CD4-positive, CD25-positive, alpha-beta regulatory T cell (primary cell): ENCODE measurements at places on chromosomes 2 and 18.

DNA sequence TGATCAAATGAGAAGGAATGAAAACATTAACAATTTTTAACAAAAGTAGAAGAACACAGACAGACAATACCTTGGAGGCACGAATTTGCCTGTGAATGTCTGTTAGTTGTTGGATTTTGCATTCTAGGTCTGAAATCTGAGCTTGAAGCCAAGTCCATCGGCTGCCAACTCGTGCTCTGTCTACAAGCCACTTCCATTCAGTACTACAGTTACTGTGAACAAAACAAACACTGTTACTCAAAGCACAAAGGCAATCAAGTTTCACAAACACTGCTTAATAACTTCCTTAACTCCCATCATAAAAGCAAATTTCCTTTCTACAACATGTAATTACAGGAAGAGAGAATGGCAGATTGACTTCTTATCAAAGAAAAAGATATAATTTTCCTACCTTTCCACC lies 42.2 kb downstream of the KANSL1L start:
- no peak for DNase-seq

DNA sequence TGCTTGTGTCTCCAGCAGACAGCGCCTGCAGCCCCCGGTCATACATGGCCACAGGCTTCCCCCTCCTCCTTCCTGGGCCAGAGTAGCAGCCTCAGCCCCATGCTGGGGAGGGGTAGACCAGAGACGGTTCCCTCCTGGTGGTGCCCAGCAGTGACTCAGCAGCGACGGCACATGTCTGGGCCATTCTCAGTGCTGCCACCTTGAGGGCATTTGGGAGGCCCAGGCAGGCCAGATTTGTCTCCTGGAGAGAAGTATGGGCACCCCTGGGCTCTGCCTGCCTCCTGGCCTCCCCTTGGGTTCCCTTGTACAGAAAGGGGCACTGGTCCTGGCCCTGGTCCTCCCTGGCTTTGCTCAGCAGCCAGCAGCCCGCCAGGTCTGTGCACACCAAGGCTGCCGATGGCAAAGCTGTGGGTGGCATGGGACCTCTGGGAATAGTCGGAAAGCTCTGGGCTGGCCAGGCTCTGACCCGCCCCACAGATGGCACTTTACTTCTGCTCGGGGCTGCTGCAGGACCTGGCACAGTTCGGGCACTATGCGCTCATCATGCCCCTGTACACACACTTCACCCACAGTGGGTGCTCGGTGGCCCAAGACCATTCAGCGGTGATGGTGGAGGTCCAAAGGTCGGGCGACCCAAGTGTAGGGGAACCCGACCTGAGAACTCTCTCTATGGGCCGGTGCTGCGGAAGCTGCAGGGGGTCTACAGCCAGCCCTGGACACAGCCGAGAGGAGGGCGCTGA lies 11.4 kb upstream of the ALPI start:
- DNase-seq: peak; percentile 74

GRCh38 chr2:18926631-18927524 lies 337.5 kb upstream of the NT5C1B start:
- no peak for DNase-seq

DNA sequence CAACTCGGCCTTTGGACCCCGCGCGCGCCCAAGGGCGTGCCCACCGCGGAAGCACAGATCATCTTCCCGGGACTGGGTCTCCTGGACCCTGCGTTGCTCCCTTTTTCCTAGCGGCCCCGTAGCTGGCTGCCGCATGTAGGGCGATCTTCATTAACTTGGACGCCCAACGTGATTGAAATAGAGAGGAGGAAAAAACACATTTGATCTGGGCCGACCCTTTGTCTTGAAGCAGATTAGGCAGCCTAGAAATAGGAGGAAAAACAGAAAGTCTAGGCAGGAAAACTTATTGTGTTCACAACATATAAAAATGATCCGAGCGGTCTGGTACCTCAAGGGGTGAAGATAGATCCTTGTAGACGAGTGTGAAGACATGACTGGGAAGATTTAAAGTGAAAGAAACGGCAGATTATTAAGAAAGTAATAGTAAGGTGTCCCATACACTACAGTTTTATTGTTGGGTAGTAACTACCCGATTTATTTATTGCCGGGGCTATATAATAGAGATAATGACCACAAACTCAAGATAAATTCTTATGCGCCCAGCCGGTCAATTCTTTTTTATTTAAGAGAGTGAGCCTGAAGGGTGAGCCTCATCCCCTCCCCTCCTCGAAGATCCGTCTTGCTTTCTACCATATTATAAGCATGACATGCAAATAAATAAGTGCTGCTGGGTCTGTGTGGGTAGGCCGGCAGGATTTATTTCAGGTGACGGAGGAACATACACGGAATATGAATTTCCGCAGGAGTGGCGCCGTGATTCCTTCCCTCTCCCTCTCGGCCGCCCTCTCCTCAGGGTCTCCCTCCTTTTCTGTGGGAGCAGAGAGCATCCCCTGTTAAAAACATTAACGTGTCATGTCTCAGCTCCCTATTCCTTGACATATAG lies 147.4 kb downstream of the MEIS1 start:
- DNase-seq: no peak

DNA sequence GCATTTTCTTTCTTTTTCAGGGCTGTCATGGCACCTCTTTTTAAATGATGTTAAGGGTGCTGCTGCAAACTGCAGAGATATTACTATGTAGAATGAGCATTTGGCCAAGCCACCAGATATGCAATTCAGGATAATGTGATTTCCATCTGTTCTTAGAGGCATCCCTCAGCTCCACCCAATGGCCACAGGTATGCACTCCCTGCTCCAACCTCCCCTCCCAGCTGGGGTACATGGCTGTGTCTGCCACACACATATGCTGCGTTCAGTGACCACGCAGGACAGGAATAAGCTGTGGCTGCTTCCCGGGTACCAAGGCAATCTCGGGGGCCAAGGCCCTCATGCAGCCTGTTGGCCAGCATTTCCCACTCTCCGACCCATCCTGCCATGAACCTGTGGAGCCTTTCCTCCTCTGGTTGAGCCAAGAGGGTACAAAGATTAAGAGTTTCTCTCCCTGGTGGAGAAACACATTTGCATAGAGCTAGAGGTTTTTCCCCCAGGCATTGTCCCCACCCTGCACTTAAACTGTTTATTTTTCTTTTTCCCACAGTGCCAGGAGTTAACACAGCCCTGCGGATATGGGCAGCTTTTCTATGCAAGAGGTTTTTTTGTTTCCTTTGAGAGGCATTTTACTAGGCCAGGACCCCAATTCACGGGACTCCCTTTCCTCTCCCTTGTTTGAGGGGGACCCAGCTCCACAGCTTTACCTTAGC lies 147.0 kb downstream of the GCA start:
- DNase-seq: no peak

DNA sequence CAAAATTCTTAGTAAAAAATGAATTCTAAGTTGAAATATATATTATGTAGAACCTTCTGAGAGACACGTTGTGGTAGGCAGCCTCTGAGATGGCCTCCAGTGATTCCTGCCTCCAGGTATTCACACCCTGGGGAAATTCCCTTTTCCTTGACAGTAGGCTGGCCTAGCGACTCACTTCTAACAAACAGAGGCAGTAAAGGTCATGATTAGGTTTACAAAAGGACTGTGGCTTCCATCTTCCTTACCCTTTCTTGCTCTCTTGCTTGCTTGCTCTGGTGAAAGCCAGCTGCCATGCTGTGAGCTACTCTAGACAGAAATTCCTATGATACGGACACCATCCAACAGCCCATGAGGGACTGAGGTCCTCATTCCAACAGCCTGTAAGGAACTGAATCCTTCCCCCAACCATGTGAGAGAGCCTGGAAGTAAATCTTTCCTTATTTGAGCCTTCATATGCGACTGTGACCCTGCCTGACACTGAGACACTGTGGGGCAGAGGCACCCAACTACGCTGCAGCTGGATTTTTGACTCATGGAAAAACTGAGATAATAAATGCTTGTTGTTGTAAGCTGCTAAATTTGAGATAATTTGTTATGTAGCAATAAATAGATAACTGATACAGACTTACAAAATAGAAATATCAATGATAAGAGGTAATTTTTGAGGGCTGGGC lies 32.7 kb upstream of the SERTAD2 start:
- no peak for DNase-seq

GRCh38 chr2:241946306-241947003 lies 76.9 kb downstream of the RTP5 start:
- no peak for DNase-seq

DNA sequence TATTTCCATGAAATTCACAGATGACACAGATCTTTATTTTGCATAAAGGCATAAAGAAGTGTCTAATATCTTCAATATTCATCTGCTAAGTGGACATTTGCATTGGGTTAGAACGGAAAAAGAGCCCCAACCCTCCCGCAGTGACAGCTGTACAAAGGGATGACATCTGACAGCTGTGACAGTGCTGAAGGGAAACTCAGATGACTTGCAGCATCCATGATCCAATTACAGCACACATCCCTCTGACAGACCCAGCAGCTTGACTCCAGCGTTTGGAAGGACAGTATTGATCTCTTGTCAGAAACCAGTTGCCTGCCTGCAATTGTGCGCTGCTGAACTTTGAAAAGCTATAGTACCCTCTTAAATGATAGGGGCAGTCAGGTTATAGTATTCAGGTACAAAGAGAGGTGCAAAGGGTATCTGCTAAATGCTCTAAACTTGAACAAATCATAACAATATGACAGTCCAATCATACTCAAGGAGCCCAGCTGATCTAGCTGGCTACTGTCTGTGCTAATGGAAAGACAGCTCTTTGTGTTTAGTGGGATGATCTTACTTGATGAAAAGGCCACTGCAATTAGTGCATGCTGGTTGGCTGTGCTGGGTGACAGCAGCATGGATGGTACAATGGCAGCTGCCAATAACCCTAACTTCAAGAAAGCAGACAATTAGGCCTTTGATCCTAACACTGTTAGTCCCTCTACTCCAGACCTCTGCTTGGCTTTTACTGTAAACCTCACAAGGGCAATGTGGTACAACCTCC lies 599.2 kb downstream of the NR4A2 start:
- no peak for DNase-seq

DNA sequence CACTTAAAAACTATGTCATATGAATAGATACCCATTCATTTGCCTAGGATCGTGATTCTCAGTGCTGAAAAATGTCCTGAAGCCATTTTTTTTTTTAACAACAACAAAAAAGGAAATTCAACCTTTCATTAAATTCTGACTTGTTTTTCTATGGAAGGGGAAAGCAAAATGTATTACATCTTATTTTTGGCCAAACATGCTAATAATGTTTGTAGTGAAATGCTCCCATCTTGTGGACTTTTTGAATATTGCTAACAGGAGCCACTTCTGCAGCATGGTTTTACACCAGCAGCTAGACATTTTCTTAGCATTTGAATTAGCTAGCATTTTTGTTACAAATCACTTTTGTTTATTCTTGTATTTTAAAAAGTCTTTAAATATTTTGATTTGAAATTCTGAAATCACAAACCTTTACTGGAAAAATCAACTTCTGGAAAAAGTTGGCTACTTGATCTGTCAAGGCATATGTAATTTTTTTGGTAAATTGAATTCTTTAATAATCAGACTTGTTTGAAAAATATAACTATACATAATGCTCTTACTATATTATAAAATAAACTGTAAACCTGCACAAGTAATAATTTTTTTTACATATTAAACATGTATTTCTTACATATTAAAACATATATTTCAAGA lies 75.8 kb downstream of the KIDINS220 start:
- no peak for DNase-seq

GRCh38 chr2:209600341-209601171 lies 171.1 kb upstream of the UNC80 start:
- DNase-seq: no peak

DNA sequence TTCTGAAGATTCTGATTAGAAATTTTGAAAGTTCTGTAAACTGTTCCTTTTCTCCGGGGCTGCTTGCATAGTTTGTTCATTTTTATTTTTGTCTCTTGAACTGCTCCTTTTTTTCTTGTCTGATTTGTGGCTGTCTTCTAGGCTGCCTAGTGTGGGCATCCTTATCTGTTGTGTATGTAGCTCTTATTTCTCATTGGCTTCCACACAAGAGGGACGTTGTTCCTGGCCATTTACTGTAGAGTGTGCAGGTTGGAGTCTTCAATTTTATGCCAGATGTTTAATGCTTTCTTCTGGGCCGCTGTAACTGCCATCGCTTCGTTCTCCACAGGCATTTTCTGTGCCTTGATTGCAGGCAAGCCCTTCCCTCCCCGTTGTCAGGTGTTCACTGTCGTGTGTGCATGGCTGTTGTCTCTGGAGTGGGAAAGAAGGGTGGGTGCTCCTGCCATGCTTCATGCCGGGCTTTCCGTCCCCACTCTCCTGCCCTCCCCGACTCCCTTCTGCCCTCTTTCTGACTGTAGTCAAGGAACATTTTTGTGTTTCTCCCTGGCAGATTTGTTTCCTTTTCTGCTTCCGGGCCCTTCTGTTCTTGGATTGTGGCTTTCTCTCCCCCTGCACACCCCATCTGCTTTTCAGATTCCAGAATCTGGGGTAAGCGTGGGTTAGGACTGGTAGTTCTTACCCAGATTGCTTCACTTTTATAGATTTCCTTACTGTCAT lies 15.5 kb downstream of the CEP192 start:
- DNase-seq: no peak
